ENCODE measurements at places on chromosomes 4 and X.

- DNase-seq: no peak
Observed at GRCh38 chrX:153456161-153456560, 10.3 kb upstream of the TREX2 start.

- no peak for DNase-seq
Observed at GRCh38 chrX:9392445-9392844, 72.4 kb upstream of the TBL1X start.

- no peak for DNase-seq
Observed at GRCh38 chr4:187480146-187481145, 515.1 kb upstream of the ZFP42 start.

DNA sequence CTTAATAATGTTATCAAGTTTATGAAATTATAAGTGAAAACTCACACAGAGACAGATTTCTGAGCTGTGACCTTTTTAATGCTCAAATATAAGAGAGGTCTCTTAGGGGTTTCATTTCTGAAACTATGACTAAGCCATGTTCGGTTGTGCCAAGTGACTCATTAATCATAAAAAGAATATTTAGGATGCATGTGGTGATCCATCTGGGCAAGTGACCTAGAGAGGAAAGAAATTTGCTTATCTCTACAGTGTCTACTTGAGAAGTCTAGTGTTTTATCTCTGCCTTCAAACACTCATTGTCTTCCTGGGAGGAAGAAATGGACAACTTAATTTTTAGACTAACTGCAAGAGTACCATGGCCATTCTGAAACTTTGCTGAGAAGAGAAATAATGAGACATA lies 545.3 kb upstream of the GRID2 start:
- no peak for DNase-seq

GRCh38 chr4:42151568-42152506 lies 618 bp downstream of the BEND4 start:
- peak; percentile 31 for DNase-seq

GRCh38 chr4:86934147-86934770 lies 552 bp upstream of the AFF1 start:
- DNase-seq: no peak

DNA sequence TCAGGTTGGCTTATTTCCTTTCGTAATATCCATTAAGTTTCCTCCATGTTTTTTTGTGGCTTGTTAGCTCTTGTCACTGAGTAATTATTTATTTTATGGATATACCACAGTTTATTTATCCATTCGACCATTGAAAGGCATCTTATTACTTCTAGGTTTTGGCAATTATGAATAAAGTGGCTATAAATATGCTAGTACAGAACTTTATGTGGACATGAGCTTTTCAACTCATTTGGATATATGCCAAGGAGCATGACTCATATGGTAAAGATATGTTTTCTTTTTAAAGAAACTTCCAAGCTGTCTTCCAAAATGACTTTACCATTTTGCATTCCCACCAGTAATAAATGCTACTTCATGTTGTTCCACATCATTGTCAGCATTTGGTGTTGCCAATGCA lies 803.6 kb downstream of the GLUD2 start:
- no peak for DNase-seq

DNA sequence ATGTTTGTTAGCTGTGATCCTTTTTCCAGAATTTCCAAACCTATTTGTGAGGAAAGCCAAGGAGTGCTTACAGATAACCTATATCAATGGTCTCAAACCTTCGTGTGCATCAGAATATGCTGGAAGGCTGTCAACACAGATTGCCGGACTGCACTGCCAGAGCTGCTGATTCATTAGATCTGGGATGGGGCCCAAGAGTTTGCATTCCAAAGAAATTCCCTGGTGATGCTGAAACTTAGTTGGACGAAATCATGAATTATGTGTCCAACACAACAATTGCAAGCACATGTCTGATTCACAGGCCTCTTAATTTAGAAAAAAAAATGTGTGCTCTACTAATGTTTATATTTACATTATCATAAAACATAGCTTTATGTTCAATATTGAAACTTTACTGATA lies 544.0 kb upstream of the AMOT start:
- no peak for DNase-seq

DNA sequence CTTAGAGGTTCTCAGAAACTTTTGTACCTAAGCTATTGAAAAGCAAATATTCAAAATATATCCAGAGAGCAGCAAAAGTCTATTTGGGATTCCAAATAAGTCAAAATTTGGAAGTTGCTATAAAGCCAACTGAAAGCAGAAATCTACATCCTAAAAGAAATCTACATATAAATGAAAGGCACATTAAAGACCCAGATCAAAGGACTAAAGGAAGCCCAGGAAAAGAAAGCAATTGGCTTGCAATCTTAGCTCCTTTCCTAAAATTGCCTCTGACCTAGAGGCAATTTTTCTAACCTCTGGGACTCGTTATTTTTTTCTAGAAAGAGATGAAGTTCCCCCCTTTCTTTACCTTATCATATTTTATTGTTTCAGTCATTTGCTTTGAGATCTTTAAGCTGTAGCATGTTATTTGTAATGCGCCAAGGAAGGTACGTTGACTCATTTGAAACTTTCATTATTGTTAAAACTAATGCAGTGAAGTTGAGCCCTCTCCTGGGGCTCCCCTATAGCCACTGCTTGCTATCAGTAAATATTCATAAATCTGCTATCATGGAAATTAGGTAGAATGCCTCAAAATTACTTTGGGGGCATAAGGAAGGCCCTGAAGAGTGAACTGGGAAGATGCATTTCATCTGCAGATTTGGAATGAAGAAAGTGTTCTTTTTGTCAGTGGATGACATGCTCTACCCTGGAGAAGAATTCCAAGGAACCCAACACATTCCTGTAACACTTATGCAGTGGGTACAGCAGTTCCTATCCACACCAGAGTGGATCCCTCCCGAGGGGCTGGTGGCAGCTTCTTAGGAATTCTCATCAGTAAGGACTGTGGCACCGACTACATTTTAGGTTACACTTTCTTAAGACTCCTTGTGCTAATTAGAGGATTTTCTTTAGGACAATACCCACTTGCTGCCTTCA lies 177.8 kb upstream of the IGFBP7 start:
- no peak for DNase-seq

GRCh38 chr4:184269879-184270430 lies 52.3 kb upstream of the ENPP6 start:
- DNase-seq: no peak
